RPMI7951 (cell line): ENCODE measurements at places on chromosomes 7 and 10.

- no peak for DNase-seq
Observed at GRCh38 chr10:71326464-71326881, 7.4 kb downstream of the SLC29A3 start.

GRCh38 chr10:132493246-132493755 is 44.3 kb upstream of the INPP5A start:
- no peak for DNase-seq

GRCh38 chr10:75408911-75409885 is 7.6 kb upstream of the ZNF503 start:
- peak; percentile 48 for DNase-seq

DNA sequence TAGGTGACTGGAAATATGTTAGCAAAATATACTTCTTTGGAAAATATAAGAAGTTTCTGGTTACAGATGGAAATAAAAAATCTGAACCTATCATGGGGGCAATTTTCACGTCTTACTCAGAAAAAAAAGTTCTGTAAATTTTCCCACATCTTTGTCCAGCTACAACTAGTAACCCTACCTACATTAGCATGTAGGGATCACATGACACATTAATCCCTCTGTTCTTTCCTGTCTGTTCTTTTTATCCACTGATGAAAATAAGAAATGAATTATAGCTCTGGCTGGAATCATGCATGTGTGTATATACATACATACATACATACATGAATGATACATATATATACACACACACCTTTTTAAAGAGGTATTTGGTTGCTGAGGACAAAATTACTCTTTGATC is 3.6 kb upstream of the FAM53B start:
- no peak for DNase-seq

GRCh38 chr10:10642751-10643150 is 374.9 kb upstream of the CELF2 start:
- DNase-seq: no peak

DNA sequence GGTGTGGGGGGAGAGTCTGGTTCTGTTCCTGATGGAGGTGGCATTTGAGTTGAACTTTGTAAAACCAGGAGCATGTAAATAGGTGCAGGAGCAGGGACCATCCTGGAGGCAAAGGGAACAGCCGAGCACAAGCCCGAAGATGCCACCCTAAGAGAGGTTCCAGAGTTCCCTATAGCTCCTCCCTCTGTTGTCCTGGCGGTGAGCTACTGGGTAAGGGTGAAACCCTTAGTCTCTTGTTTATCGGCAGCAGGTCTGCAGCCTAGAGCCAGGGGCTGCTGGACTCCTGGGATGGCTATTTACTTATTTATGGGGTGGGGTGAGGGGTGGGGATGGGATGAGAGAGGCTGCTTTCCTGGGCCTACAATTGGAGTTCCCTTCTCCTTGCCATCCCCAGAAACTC is 6.5 kb upstream of the LBX1 start:
- DNase-seq: no peak

DNA sequence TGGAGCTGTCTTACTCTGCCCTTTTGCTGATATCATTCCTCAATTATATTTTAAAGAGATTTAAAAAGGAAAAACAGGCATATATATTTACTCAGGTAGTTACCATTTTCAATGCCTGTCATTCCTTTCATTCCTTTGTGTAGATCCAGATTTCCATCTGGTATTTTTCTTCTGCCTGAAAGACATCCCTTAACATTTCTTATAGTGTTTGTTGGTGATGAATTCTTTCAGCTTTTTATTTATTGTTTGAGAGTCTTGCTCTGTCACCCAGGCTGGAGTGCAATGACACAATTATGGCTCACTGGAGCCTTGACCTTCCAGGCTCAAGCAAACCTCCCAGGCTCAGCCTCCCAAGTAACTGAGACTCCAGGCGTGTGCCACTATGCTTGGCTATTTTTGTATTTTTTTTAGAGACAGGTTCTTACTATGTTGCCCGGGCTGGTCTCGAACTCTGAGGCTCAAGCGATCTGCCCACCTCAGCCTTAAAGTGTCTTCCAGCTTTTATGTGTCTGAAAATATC is 5.6 kb upstream of the POM121 start:
- no peak for DNase-seq

- no peak for DNase-seq
Observed at GRCh38 chr10:62694537-62695126, 109.9 kb upstream of the ADO start.

GRCh38 chr10:23197416-23197861 is 5.3 kb downstream of the PTF1A start:
- no peak for DNase-seq

DNA sequence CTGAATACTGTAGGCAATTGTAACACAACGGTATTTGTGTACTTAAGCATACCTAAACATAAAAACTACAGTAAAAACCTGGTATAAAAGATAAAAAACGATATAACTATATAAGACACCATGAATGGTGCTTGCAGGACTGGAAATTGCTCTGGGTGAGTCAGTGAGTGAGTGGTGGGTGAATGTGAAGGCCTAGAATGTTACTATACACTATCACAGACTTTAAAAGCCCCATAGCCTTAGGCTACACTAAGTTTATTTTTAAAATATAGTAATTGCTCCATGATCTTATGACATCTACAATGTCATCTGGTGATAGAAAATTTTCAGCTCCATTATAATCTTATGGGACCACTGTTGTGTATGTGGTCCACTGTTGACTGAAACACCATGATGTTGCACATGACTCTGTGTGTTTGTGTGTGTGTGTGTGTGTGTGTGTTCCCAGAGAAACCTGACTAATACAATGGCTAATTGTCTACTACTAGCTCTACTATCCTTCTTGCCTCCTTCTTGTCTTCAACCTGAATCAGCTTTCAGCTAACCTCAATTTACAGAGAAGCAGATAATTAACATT is 27.6 kb upstream of the PRPF18 start:
- peak; percentile 23 for DNase-seq
